ENCODE measurements at places on chromosomes 2 and 18. TPM values are rescaled to one million over a fixed set of nuclear protein-coding genes. Genes with fewer than 3 reads are reported as not detected.

Gene POTEI
- total RNA-seq = not detected

Gene UGT1A5
- total RNA-seq = not detected

Gene IL36RN
- total RNA-seq = not detected

Gene CD207
- total RNA-seq = not detected

Gene C18orf54
- total RNA-seq = 2.1 TPM

Gene COLEC12
- 75.1 TPM for total RNA-seq

Gene ASAP2
- 25.2 TPM for total RNA-seq

Gene TNFRSF11A
- 0.94 TPM for total RNA-seq

Gene RABL2A
- total RNA-seq = 11.7 TPM

Gene CROCC2
- total RNA-seq = not detected

Gene CGREF1
- total RNA-seq = 8.2 TPM

Gene DNER
- 6.2 TPM for total RNA-seq

Gene OSR1
- total RNA-seq = 12.1 TPM
